ENCODE measurements at places on chromosomes 2 and 18.

DNA sequence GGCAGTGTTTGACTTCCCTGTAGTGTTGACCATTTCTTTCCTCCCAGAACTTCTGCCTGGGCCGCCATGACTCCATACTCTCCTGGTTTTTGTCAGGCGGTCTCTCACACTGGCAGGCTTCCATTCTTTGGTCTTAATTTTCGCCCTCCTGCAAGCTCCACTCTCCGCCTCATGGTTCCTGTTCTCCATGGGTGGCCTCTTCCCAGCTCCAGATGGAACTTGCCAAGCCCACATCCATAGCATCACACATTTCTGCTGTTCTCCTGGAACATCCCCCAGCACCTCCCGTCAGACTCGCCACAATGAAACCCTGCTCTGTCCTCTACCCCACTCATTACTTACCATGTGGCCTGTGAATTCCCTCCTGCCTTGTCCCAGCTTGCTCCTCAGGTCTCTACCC is 896 bp upstream of the AFF3 start:
- no peak for DNase-seq

GRCh38 chr18:26863921-26864497 is 1.5 kb downstream of the AQP4 start:
- DNase-seq, result no peak

GRCh38 chr18:55779691-55780585 is 191.9 kb upstream of the TCF4 start:
- peak; percentile 64 for DNase-seq

GRCh38 chr2:233844836-233845235 is 9.5 kb downstream of the HJURP start:
- no peak for DNase-seq

GRCh38 chr18:77528872-77529271 is 279.2 kb downstream of the GALR1 start:
- no peak for DNase-seq

GRCh38 chr18:56000041-56000440 is 412.0 kb upstream of the TCF4 start:
- peak; percentile 26 for DNase-seq

- DNase-seq, result no peak
These were observed 58.3 kb upstream of the PXDN start for GRCh38 chr2:1802469-1803216.

DNA sequence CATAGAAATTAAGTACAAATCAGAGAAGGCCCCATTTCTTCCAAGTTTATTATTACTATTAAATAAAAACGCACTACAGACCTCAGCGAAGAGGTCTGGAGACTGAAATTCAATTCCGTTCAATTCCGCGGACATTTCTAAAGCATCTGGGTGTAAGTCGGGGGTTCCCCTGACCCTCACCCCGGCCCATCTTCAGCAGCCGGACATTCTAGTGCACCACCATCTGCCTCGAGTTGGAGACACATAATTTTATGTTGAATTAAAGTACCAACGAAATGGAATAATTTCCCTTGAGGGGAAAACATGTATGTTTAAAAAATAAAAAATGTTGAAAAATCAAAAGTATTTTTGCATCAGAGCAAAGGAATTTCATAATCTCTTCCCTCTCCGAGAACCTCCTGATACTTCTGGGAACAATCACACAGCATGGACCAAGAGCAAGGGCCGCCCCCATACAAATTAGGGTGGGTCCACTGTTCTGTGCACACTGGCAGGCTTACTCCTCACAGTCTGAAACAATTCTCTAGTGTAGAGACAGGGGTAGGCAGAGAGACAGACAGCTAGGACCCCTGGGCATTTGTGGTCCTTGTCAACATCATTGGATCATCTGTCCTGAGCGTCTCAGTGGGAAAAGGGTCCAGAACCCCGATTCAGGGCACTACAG is 29.3 kb downstream of the MBP start:
- peak; percentile 67 for DNase-seq

- DNase-seq, result no peak
These were observed 105.6 kb downstream of the SETBP1 start for GRCh38 chr18:44786257-44786656.

Measured in EH (cell line).